ENCODE measurements at places on chromosomes 11 and 22.

DNA sequence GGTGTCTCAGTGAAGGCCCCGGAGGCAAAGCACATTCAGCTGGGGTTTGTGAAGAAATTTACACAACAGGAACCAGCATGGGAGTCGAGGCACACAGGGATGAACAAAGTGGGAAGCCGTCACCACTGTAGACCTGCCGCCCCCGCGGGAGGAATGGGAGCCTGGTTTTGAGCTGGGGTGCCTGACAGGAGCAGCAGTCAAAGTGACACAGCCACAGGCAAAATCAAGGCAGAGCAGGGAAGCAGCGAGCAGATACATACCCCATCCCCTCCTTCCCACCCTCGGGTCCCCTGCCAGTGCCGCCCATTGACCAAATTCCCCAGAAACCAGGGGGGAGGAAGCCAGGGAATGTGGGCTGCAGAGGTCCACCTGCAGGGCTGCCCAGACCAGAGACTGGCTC, 20.8 kb downstream of the P2RX3 start:
- no peak for DNase-seq

- DNase-seq = no peak
Measured at GRCh38 chr11:65416841-65417701, 5.5 kb upstream of the NEAT1 start.

- DNase-seq = no peak
Measured at GRCh38 chr22:23090457-23090835, 20.1 kb downstream of the GNAZ start.

DNA sequence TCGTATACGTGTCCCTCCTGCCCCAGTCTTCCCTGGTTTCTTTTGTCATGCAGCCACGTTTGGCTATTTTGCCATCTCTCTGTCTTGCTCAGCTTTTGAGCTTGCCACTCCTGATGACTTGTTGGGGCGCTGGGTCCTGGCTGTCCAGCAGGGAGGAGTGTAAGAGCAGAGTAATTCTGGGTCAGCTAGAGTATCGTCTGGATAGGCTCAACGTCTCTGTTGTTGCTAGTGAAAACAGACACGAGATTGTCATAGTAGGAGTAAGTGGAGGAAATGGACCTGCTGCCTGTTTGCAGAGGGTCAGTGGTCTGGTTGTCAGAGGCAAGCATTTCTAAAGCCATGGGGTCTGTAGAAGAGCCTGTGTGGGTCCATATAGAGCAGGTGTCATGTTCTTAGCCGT, 83.0 kb downstream of the PPP6R3 start:
- no peak for DNase-seq

- DNase-seq = no peak
Measured at GRCh38 chr11:61516675-61517572, 8.4 kb downstream of the LRRC10B start.

DNA sequence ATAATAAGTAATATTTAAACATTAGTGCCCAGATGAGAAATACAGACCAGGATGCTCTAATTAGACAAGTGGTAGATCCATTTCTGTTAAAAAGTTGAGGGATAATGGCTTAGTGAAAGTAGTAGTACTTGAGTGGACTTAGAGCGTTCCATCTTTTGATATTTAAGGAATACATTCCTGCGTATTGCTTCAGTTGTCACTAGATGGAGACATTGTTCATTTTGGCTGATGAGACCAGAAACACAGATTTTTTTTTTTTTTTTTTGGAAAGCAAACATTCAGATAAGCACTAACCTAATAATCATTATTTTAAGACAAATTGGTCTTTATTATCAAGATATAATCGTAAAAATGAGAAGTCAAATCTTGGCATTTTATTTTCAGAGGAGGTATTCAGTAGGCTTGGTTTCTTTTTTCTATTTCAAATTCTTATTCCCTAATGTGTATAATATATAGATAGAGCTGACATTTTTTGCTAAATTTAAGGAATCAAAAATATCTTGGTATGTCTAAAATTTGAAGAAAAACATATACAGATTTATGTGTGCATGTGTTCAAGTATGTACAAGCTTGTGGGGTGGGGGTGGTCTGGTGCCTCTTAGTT, 92.9 kb downstream of the DYNC2H1 start:
- DNase-seq = peak; percentile 26

All from SK-N-MC (cell line).